Breast epithelium (tissue), 4 donors: ENCODE measurements at places on chromosomes 13 and 19.

DNA sequence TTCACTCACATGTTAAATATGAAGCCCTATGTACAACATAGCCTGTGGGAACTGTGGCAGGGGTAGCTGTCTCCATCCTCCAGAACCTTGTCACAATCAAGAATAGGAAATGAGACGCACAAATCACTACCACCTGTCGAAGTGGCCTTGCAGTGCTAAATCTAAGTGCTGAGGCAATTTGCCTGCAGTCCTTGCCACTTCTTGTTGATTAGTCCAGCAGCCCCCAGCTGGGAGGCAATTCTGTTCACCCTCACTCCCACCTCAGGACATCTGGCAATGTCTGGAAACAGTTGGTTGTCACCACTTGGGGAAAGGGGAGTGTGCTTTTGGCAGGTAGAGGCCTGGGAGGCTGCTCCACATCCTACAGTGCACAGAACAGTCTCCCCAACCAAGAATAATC lies 10.7 kb downstream of the RFX2 start:
- no peak for DNase-seq

GRCh38 chr13:41568972-41569351 lies 111.6 kb downstream of the RGCC start:
- DNase-seq: no peak

- no peak for DNase-seq
Measured at GRCh38 chr19:1309977-1310852, 24.5 kb downstream of the EFNA2 start.

GRCh38 chr13:40060296-40061007 lies 405.0 kb downstream of the COG6 start:
- no peak for DNase-seq

GRCh38 chr13:26112843-26113242 lies 61.0 kb upstream of the SHISA2 start:
- no peak for DNase-seq

- no peak for DNase-seq
Measured at GRCh38 chr13:65656740-65657329, 1573.3 kb downstream of the PCDH9 start.

- DNase-seq: no peak
Measured at GRCh38 chr19:49951806-49952478, 9.0 kb downstream of the SIGLEC11 start.

- no peak for DNase-seq
Measured at GRCh38 chr13:44786756-44787155, 202.5 kb downstream of the NUFIP1 start.

- no peak for DNase-seq
Measured at GRCh38 chr13:98141509-98142379, 1.1 kb upstream of the FARP1 start.

- DNase-seq: no peak
Measured at GRCh38 chr19:42576241-42576640, 18.5 kb downstream of the CEACAM8 start.
